ELF-1 (cell line): ENCODE measurements at places on chromosomes 2 and 18.
A peak's percentile ranks its signal among the peaks of the same experiment; 100 is the strongest.

DNA sequence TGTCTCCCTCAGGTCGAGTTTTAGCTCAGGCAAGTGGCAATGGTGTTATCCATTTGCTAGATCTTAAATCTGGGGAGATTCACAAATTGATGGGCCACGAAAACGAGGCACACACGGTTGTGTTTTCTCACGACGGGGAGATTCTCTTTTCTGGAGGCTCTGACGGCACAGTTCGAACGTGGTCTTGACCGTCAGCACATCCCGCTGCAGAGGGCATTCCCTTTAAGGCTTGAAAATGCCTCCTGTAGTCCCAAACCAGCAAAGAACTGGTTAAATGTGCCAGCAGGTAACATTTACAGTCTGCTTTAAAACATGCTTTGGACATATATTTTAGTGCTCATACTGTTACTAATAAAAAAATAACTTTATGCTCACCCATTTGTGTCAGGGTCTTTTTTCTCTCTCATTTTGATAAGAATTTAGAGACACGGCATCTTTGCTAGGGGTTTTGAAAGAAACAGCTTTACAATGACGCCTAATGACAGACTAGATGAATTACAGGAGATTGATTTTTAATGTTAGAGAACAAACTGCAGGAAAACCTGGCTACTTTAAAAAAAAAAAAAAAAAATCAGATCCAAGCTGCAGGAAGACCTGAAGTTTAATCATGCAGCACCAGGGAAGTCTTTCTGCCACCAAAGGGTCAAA, 602 bp upstream of the VWC2L start:
- no peak for DNase-seq

- DNase-seq, result peak; percentile 85
Observed at GRCh38 chr2:73089270-73090030, 17.9 kb upstream of the SFXN5 start.

- no peak for DNase-seq
Observed at GRCh38 chr2:112005406-112006075, 49.5 kb upstream of the TMEM87B start.

DNA sequence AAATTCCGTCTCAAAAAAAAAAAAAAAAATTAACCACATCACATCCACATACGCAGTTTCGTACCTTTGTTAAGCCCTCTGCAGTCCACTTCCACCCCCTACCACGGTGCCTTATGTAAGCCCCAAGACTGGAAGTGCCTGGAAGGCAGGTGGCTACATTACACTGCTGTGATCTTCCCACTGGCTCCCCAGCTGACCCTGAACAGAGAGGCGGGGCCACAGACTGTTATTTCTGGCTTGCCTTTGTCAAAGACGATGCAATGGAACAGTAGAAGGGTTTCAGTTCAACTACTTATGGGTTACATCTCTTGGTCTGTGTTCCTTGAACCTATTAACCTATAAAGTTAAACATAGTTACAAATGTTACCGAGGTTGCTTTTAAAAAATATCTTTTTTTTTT, 15.7 kb upstream of the COX7A2L start:
- DNase-seq, result no peak

DNA sequence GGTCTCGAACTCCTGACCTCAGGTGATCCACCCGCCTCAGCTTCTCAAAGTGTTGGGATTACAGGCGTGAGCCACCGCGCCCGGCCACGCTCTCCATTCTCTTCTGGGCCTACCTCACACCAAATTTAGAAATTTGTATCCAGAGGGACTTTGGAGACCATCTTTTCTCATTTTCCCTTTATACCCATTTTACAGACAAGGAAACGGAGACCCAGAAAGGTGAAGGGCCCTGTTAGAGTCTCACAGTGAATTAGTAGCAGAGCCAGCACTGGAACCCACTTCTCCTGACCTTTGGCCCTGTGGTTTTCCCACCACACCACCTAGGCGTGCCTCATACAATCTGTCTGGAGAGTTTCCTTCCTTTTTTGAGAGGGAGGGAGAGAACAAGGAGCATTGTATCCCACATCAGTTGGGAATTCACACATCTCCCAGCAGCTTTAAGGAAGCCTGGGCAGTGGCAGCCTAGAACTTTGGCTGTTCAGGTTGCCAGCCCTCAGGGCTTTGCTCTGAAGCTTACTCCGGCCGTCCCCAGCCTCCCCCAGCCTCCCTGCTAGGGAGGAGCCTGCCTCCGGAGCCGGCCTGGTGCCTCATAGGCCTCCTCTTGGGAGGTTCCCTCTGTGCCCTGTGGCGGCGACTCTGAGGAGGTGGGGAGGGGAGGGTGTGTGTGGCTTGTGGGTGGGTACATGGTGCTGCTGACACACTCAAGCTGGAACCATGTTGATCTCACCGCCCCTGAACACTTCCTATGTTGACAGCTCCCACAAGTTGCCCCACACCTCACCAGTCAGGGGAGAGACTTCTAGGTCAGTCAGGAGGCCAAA, 13.8 kb downstream of the FOSL2 start:
- peak; percentile 43 for DNase-seq

DNA sequence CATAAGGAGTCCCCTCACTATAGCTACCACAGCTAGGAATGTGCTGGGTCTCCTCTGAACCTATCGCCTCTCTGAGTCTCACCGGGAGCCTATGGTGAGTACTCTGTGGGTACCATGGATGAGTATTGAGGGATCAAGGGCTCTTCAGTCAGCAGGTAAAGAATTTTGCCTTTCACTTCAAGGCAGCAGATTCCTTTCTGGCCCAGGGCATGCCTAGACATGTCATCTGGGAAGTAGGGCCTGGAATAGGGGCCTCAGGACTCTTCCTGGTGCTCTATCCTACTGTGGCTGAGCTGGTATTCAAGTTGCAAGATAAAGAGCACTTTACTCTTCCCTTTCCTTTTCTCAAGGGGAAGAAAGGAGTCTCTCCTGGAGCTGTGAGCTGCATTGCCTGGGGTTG, 85.6 kb upstream of the LHCGR start:
- no peak for DNase-seq

- no peak for DNase-seq
Observed at GRCh38 chr2:51981783-51982182, 949.9 kb upstream of the NRXN1 start.
